ENCODE measurements at places on chromosomes 12 and 14. TPM values are rescaled to one million over a fixed set of nuclear protein-coding genes. Genes with fewer than 3 reads are reported as not detected.

Gene OTX2
- not detected for polyA plus RNA-seq

Gene TROAP
- polyA plus RNA-seq = 1.9 TPM

Gene SLC6A12
- 0.59 TPM for polyA plus RNA-seq

Gene HOXC9
- not detected for polyA plus RNA-seq

Gene SLC24A4
- 0.12 TPM for polyA plus RNA-seq

GRCh38 chr14:73264080-73264884, 27.0 kb downstream of the PAPLN start:
- no peak for DNase-seq

DNA sequence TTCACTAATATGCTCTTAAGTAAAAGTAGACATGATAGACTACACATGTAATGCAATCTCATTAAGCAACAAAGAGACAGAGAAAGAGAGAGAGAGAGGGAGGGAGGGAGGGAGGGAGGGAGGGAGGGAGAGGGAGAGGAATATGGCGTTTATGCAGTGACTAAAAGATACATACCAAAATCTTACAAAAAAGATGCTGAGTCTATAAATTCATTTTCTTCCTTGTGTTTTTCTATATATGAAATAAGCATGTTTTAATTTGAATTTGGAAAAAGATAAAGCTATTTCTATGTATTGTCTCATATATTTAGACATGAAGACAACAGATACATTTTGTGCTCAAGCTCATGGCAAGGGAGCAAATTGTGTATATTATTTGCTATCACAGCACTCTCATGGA, 44.1 kb downstream of the LRFN5 start:
- DNase-seq = no peak

- DNase-seq = no peak
These were observed 24.9 kb upstream of the MED13L start for GRCh38 chr12:116302166-116303058.

GRCh38 chr14:22395803-22396202, 193.2 kb downstream of the DAD1 start:
- no peak for DNase-seq

GRCh38 chr12:104966677-104967076, 8.6 kb upstream of the SLC41A2 start:
- no peak for DNase-seq

DNA sequence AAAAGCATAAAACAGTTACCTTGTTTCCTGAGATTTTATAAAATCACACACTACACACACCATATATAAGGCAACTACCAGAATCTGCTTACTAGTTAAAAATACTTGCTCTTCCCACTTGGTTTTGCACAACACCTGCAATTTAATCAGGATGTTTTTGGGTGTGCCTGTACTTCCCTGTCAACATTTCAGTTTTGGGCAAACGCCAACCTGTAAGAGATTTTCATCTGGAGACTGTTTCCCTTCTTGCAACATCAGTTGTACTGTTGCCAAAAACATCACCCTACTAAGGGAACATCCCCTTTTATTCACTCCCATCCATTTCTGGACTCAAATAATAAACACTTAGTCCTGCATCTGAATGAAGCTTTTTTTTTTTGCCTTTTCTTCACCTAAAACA, 172.3 kb downstream of the DUSP6 start:
- no peak for DNase-seq

GRCh38 chr14:76923431-76924370, 97.5 kb downstream of the LRRC74A start:
- no peak for DNase-seq

DNA sequence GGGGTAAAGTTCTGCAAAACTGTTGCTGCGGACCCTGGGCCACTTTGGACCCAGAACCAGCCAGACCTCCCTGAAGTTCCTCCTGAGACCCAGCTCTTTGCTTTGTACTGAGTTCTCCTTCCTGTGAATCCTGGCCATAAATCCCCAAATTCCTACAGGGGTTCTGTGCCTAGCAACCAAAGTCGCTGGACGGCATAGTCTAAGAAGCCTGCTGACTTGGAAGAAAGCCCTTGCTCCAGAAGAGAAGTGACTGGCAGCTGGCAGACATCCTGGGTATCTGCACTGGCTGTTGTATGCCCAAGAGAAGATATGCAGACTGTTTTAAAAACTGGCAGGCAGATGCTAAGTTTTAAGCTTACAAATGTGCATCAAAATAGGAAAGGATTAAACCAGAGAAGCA, 99.9 kb upstream of the SLC24A4 start:
- no peak for DNase-seq

DNA sequence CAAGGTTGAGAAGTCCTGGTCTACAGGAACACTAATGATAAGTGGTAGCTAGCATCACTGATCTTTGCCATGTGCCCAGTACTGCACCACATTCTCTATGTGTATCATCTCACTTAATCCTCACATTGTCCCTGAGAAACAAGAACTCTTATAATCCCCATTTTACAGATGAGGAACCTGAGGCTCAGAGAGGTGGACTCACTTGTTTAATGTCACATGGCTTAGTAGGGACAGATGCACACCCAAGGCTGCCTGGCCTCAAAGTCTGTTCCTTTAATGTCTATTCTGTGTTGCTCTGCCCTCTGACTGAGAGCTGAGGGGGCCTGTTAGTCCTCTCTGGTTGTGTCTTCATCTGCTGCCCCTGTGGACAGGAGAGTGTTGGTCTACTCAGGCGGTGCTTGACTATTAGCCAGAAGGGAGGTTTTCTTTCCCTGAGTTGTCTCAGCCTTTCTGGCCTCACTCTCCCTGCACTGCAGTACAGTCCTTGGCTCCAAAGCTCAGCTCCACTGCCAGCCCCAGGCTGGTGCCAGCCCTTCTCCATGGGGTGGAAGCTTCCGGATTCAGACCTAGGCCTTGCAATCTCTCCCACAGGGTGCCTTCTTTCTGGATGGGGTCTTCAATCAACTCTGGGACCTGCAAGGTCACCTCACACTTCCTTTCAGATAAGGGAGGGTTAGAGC, 4.9 kb upstream of the DYNLL1 start:
- DNase-seq = no peak

- no peak for DNase-seq
These were observed 12.9 kb downstream of the NCOR2 start for GRCh38 chr12:124554429-124555029.

All from immature natural killer cell (primary cell).